ENCODE measurements at places on chromosomes 11 and 22. TPM values are rescaled to one million over a fixed set of nuclear protein-coding genes. Genes with fewer than 3 reads are reported as not detected.

ART1 gene
- not detected for total RNA-seq

INS gene
- total RNA-seq, result not detected

POLR2L gene
- 174 TPM for total RNA-seq

FAT3 gene
- total RNA-seq, result 0.03 TPM

CSTF3 gene
- total RNA-seq, result 28.0 TPM

SLC22A6 gene
- not detected for total RNA-seq

SYT13 gene
- total RNA-seq, result 0.05 TPM

DEPDC7 gene
- total RNA-seq, result 2.2 TPM

TNKS1BP1 gene
- 27.2 TPM for total RNA-seq

PLEKHB1 gene
- total RNA-seq, result 3.4 TPM

FOLR2 gene
- not detected for total RNA-seq

HBB gene
- not detected for total RNA-seq

THRSP gene
- total RNA-seq, result not detected

E2F8 gene
- 1.7 TPM for total RNA-seq

SGSM1 gene
- total RNA-seq, result 0.98 TPM

KIAA1671 gene
- 7.3 TPM for total RNA-seq

PGA5 gene
- not detected for total RNA-seq

POU2AF2 gene
- not detected for total RNA-seq

CLMP gene
- 0.11 TPM for total RNA-seq

MRPL48 gene
- total RNA-seq, result 51.3 TPM

NRGN gene
- total RNA-seq, result 2.4 TPM

ENDOD1 gene
- total RNA-seq, result 30.4 TPM
